Activated CD4-positive, alpha-beta T cell treated with anti-CD3 and anti-CD28 coated beads, Interleukin-2, Interleukin-6, amounts not matched to agents 100 ng/mL and 50 ng/mL, durations not matched to agents 16 hours and 8 hours (primary cell): ENCODE measurements at places on chromosomes 7 and 10.

DNA sequence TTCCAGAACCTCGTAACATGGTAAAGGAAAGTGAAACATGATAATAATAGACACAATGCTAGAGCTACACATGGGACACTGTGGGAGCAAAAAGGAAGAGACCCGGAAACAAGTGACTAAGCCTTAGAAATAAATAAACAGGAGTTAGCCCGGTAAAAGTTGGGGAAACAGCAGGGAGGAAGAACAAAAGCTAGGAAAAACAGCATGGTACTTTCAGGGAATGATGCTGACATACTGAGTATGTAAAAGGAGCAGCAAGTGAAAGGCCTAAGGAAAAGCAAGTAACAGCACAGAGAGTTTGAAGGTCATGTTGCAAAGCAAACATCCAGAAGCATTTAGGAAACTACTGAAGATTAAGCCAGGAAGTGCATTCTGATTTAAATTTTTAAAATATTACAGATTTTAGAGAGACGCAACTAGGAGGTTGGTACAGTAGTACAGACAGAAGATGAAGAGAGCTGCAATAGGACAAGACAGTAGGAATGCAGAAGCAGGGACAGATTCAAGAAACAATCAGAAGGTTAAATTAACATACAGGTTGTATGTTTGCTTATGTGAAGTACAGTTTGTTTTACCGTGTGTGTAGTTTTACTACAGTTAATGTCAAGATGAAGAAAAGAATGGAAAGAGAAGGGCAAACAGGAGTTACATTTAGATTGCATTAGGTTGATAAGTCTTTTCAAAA, 63.7 kb downstream of the ARHGAP12 start:
- DNase-seq = no peak

DNA sequence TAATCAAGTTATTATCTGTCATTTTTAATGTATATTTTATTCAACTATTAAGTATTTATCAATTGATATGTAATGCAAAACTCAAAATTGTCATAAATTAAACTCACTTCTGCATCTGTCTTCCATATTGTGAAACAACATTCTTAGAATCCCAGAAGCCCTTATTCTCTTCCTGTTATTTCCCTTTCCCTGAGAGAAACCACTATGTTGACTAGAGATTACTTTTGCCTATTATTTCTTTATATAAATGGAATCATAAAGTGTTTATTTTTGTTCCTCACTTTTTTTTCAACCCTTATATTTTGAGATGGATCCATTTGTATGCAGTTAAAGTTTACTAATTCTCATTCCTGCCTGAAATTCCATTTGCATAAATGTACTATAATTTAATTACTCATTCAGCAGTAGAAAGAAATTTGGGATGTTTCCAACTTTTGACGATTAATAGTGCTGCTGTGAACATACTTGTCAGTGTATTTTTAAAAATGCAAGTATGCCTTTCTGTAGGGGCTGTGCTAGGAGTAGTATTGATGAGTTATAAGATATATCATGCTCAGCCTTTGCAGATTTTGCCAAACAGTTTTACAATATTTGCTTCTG, 211.2 kb downstream of the SEMA3D start:
- no peak for DNase-seq

DNA sequence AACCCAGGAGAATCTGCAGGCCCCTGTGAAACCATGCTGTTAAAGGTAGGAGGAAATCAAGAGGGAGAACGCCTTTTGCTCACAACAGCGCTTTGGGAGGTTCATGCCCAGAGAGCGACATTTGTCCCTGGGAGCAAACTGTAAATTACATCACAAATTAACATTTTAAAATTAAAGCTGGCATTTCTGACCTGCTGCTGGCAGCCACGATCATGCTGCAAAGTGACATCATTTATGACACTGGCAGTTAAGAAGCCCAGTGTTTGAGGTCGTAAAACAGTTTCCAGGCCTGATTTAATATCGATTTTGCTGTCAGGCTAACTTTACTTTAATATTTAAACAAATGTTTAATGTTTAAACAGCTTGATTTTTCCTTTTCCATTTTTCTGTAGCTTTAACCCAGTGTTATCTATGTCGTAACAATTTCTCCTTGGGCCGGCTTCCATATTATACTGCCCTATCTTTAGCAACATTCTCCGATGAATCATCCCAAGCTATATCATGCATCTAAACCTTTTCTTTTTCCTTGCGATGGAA, 86.5 kb upstream of the NPVF start:
- no peak for DNase-seq

- DNase-seq = no peak
Measured at GRCh38 chr10:89690027-89690426, 11.4 kb upstream of the KIF20B start.

DNA sequence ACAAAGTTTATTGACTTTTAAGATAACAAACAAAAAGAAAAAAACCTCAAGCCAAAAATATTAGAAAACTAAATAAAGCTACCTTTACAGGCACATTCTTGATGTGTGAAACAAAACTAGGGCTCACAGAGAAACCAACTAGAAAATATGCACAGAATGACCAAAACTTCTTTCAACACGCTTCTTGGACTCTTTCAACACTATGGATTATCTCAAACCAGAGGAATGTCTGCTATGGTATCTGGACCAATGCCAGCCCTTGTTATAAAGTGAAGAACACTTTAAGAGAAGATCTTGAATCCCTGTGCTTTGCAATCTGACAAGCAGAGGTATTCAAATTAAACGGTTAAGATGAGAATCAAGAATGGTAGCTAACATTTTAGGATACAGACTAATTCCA, 76.6 kb downstream of the DNAJC1 start:
- no peak for DNase-seq

DNA sequence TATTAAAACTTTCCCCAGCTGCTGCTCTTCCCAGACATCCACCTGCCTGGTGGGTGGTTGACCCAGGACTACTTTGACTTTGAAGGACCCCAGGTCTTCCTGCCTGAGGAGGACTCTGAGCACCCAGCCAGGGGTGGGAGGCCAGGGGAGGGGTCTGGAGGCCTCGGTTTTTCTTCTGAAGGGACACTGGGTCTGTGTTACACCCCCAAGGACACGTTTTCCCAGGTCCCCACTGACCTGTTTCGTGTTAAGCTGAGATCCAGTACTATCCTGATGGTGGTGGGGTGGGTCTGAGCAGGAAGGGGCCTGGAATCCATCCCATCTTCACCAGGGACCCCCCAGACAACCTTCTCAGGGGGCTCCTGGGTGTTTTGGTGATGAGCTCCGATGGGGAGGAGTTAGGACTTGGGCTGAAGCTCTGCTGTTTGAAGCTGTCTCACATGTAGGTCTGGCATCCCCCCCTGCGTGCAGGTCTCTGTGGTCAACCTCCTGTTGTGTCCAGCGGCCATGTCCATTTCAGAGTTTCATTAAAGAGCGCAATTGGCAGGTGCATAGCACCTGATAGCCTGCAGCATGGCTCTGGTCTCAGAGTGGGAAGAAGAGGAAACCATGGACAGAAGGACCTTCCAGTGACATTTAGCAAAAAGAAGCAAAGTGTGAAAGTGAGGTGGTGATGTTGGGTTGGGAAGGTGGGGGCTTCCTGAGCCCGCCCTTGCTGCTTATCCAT, 3.5 kb downstream of the JAKMIP3 start:
- DNase-seq = no peak

DNA sequence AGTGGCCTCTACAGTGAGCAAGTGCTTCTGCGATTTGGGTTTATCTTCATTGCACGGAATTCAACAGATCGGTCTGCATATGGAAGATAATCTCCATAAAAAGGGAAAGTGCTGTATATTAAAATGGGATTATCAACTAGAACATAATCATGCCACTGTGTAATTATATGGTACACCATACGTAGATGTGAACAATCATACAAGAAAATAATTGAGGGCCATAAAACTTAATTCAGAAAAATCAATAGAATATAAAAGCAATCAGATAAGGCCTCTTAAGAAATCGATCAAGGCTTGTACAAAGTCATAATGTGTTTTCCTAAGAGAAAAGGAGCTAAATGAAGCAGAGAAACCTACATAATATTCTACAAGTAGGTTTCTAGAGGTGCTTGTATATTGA, 157.5 kb upstream of the MGMT start:
- no peak for DNase-seq

DNA sequence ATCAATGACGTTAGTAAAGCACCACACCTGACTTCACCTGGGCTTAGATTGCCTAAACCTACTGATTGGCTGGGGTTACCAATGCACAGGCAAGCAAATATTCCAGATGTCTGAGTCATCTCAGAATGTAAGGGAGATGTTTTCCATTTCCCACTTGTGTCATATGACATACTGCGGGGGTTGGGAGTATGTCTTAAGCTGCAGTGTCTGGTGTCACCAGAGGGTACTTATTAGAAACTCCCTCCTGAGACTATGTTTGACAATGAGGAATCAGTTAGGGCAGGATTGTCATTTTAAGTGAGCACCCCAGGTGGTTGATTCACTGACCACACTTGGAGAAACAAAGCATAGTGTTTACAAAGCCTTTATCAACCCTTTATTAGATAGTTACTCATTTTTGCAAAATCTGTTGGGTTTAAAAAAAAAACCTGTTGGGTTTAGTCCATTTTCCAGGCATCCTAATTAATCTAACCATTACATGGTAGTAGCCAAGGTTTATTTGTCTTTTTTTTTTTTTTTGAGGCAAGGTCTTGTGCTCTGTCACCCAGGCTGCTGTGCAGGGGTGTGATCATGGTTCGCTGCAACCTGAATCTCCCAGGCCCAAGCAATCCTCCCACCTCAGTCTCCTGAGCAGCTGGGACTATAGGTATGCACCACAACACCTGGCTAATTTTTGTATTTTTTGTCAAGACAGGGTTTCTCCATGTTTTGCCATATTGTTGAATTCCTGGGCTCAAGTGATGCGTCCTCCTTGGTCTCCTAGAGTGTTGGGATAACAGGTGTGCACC, 72.5 kb downstream of the CDK6 start:
- DNase-seq = no peak

- no peak for DNase-seq
Measured at GRCh38 chr10:4851176-4851575, 25.2 kb downstream of the AKR1E2 start.

DNA sequence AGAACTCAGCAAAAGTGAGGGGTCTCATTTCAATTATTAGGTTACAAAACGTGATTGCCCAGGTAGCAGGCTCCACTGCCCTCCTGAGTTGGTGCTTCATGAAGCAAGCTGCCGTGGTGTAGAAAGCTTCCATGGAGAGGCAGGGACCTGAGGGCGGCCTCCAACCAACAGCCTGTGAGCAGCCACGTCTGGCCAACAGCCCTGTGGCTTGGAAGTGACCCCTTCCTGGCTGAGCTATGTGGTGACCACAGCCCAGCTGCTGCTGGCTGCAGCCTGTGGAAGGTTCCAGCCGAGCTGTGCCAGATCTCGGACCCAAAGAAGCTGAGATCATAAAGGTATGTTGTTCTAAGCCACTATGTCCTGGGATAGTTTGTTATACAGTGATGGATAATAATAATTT, 122.5 kb upstream of the KLF6 start:
- no peak for DNase-seq

- peak; percentile 4 for DNase-seq
Measured at GRCh38 chr7:80392229-80393169, 119.4 kb downstream of the GNAT3 start.

- no peak for DNase-seq
Measured at GRCh38 chr7:79257959-79258358, 195.5 kb downstream of the MAGI2 start.

- no peak for DNase-seq
Measured at GRCh38 chr7:147276783-147277370, 1160.3 kb downstream of the CNTNAP2 start.

DNA sequence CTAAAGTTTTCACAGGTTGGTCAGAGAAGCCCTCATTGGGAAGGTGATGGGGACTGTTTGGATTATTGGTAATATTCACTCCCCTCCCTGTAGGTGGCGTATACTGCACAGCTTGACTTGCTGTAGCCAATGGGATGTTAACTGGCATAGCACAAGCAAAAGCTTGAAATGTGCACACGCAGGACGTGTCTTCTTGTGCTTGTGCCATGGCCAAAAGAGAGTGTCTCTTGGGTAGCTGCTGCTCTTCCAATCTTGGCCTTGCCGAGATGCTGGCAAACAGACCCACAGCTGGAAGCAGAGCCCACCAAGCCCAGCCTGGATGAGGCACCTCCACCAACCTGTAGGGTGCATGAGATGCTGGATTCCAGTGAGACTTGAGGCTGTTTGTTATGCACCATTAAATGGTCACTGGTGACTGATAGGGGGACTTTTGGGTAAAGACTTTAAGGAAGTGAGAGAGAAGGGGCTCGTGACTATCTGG, 266.0 kb downstream of the GRID1 start:
- DNase-seq = peak; percentile 50

DNA sequence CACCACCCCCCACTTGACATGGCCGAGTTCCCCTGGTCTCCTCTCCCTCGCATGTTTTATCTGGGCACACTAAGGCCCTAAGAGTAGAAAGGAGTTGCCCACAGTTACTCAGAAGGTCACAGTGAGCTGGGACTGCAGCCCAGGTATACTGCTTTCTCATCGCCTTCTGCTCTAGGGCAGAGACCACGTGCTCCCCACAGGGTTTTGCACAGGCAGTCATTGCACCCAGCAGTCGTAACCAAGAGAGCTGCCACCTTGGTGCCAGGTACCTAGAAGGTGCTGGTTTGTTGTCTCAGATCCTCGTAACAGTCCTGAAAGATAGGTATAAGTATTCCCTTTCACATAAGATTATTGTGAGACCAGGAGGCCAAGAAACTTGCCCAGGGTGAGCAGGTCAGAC, 1.8 kb downstream of the MINDY4 start:
- DNase-seq = no peak

DNA sequence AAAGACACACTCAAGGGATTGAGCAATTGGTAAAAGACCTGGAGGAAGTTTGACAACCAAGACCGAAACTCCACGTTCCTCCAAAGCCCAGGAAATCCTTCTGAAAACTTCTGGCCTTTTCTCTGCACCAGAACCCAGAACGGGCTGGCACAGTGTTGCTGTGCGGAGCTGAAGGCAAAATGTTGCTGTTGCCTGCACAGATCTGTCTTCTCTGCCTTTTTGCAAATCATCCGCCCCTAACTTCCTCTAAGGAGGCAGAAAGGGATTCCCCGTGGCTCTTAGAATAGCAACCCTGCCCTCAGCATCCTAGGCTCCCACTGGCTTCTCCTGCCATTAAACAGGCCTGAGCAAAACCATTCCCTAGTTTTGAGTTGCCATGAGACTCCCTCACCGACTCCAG, 44.9 kb downstream of the FIGNL1 start:
- DNase-seq = no peak

DNA sequence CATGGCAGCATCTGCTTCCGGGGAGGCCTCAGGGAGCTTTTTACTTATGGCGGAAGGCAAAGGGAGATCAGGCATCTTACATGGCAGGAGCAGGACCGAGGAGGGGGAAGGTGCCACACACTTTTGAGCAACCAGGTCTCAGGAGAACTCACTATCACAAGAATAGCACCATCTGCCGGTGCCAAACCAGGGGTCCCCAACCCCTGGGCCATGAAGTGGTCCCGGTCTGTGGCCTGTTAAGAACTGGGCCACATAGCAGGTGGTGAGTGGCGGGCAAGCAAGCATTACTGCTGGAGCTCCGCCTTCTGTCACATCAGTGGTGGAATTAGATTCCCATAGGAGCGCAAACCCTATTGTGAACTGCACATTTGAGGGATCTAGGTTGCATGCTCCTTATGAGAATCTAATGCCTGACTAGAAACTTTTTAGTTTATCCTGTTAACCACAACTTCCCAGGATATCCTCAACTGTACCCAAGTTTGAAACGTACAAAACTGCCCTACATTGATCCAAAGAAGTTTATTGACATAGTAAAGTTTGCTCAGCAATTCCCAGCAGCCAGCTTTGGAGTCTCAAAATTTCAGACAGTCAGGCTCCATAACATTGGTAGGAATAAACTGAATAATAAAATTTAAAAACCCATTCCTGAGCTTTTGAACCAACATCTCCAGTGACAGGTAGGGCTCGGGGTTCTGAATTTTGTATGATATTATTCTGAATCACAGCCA, 228.4 kb upstream of the TAC1 start:
- DNase-seq = no peak
